ENCODE measurements at places on chromosomes 11 and 22.

DNA sequence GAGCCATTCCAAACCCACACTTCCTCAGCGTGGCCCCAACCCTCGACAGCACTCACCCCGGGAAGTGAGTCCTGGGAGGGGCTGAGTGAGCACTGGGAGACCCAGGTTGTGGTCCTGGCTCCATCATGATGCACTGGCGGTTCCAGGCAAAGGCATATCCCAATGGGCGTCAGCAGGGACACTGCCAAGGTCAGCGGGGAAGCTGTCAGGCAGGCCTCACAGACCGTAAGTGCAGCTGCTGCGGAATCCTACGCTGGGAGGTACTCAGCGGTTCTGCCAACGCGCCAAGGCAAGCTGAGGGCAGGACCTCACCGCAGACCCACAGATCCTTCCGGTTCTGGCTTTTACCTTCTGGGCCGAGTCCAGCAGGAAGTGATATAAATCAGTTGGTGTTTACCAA lies 1.4 kb upstream of the GAL3ST1 start:
- no peak for DNase-seq

- no peak for DNase-seq
These were observed 670.0 kb upstream of the CCDC90B start for GRCh38 chr11:83956119-83956697.

DNA sequence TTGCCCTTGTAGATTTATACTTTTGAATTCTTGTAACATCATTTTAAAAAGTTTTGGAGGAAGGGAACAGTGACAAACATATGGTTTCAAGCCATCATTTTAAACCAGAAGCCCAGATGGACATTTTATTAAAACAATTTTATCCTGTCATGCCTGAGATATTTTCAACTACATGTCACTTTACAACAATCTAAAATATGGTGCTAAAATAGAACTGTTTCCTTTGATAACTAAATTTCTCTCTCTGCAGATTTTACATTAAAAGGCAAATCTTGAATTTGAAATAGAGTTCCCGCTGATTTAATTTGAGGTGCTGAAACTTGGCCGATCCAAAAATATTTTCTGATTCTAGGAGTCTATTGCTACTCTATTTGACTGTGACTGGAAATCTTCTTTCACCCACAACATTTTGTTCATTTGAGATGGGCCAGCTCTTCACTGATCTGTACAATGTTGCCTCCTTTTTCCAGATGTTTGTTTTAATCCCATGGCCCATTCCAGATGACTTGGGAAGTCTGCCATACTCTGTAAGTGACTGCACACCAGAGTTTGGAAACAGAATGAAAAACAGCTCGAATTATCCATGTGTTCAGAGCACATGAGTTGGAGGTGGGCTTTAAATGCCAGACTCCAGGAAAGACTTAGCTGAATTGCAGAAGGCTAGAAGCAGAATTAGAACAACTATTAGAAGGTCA lies 402.5 kb downstream of the TMEM135 start:
- no peak for DNase-seq

DNA sequence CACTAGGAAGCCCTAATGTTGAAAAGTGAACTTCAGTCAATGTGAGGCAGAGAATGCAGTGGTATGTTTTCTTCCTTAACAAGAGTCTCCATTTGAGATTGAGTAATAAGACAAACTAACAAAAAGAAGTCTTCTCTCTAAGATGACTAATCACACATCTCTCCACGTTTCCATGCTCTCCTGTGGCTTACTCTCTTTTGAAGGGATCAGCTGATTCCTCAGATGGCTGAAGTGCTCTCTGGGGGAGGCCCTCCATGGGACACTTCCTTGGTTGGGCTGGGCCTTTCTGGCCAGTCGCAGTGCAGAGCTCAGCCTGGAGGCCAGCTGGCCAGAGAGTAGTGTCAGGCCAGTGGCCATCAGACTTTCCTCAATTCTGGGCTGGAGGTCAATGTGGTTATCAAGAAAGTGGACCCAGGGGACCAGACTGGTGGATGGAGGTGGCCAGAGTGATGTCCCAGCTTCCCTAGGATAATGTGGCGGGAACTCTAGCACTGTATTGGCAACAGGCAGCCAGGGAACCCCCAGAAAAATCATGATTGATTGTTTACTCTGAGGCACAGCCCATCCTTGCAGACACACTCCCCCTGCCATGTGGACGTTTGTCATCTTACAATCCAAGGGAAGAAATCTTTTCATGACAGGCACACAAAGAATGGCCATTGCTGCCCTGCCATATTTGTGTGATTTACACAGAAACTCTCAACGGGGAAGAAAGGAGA lies 14.5 kb downstream of the CSRP3 start:
- DNase-seq = no peak

DNA sequence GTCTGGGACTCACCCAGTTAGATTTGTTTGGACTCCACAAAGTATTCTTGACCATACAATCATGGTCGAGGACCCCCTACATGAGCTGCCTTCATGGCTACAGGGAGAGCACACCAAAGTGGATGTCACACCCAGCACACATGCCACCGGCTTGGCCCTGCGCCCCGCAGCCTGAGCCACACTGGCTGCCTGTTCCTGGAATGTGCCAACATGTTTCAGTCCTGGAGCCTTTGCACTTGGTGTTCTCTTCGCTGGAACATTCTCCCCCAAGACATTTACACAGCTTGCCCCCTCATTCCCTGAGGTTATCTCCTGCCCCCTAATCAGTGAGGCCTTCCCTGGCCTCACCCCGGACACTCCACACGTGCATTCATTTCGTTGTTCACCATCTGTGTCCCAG lies 46.0 kb downstream of the PPARA start:
- no peak for DNase-seq

GRCh38 chr22:35126993-35127392 lies 61.0 kb downstream of the ISX start:
- DNase-seq = no peak

- DNase-seq = no peak
These were observed 96.1 kb downstream of the MAML2 start for GRCh38 chr11:96246718-96247552.

DNA sequence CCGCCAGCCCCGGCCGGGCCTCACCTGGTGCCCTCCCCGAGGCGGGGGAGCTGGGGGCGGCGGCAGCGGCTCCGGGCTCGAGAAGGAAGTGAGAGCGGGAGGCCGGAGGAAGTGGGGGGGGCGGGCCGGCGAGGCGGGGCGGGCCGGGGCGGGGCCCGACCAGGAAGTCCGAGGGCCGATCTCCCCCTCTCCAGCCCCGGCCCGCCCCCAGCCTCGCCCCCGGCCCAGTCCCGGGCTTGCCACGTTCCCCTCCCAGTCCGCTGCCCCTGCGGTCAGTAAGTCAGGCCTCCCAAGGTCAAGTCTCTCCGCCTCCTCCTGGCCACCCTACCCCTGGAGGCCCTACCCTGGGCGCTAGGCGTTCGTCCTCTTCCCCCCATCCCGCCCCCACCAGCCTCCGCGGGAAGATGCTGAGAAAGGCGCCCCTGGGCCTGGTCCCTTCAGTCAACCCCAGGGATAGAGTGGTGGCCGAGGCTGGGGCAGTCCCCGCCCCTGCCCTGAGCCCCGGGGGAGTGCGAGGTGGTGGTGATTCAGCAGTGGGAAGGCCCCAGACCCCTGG lies at the start of gene RHOG:
TSS of gene RHOG (minus strand) at position 90 of the 556 bp plus-strand sequence. CDS start 12,821 bp downstream, outside the sequence.
- no peak for DNase-seq

GRCh38 chr11:72528121-72528520 lies 93.8 kb upstream of the CLPB start:
- DNase-seq = no peak

- no peak for DNase-seq
These were observed 5.0 kb downstream of the SLC1A2 start for GRCh38 chr11:35414311-35414710.

DNA sequence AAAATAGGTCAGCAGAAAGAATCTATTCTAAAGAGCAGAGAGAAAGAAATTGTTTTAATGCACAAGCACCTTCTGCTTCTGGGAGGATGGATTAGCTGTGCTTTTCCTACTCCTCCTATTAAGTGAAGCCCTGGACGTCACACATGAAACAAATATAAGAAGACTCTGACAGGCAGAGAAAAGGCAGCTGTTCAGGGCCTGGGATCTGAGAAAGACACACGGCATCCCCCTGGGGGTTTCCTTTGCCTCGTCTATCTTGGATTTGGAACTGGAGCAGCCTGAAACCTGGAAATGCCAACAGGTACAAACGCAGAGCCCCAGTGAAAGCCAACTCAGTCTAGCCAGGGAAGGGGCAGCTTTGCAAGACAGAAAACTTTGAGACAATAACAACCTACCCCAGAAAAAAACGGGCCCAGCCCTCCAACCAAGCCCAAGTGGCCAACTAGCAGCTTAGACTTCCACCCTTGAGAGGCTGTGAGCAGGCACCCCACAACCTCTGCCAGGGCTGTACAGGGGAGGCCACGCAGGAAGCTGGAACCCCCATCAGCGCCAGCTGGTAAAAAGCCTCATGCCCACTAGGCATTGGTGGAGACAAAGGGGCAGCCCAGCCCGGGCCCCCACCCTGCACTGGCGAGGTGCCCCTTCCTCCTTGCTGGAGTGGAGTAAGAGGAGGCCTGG lies 7.3 kb downstream of the CERK start:
- DNase-seq = no peak

GRCh38 chr11:31822927-31823643 lies 12.0 kb upstream of the PAX6 start:
- no peak for DNase-seq

DNA sequence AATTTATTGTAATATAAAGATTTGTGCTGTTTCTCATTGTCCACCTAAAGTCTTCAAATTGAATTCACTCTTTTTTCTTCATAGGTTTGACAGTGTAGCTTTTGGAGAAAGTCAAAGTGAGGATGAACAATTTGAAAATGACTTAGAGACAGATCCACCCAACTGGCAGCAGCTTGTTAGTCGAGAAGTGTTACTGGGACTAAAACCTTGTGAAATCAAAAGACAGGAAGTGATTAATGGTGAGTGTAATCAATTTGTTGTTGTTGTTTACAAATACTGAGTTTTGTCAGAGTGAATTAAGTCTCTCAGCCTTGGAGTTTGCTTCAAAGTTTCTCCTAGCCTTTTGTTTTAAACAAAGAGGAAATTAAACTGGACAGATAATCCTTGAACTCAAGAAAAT lies 53.6 kb upstream of the GRIK4 start:
- DNase-seq = no peak

DNA sequence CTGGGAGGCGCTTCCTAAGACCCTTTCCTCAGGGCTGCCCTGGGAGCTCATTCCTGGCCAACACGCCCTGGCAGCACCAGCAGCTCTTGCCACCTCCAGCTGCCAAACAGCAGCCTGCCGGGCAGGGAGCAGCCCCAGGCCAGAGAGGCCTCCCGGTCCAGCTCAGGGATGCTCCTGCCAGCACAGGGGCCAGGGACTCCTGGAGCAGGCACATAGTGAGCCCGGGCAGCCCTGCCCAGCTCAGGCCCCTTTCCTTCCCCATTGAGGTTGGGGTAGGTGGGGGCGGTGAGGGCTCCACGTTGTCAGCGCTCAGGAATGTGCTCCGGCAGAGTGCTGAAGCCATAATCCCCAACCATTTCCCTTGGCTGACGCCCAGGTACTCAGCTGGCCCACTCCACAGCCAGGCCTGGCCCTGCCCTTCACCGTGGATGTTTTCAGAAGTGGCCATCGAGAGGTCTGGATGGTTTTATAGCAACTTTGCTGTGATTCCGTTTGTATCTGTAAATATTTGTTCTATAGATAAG lies 7.6 kb downstream of the SLC39A13 start:
- no peak for DNase-seq

GRCh38 chr11:114606003-114606801 lies 10.6 kb upstream of the NXPE4 start:
- DNase-seq = no peak

DNA sequence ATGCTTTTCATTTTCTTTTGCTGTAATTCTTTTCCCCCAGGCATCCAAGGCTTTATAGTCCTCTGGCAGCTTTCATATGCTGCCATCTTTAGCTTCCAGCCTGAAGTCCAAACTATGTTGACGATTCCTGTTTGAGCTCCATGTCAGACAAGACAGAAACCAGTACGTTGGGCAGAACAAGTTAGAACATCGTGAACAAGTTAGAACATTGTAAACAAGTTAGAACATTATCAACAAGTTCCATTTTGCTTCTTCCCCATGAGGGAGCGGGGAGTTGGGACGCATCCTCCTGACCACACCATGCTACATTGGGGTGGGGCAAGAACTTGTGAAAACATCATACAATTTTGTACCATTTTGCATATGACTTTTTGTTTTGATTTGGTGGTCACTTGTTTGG lies 23.9 kb downstream of the GLB1L2 start:
- no peak for DNase-seq

DNA sequence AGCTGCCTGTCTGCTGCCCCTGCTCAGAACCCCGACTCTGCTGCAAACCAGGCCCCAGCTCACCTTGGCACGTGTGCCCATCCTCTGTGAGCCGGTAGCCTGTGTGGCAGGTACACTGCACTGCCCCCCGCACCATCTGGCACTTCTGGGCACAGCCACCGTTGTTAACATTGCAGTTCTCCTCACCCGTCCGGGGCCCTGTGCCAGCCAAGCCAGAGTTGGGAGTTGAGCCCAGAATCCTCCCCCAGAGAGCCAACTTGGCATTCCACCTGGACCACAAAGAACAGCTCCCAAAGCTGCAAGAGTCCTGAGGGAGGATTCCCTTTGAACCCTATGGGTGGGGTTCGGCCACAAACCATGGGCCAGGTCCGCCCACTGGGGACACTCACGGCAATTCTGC lies 22.5 kb downstream of the LRP4 start:
- DNase-seq = peak; percentile 49

GRCh38 chr22:23774114-23774921 lies 1.7 kb downstream of the MMP11 start:
- DNase-seq = no peak

DNA sequence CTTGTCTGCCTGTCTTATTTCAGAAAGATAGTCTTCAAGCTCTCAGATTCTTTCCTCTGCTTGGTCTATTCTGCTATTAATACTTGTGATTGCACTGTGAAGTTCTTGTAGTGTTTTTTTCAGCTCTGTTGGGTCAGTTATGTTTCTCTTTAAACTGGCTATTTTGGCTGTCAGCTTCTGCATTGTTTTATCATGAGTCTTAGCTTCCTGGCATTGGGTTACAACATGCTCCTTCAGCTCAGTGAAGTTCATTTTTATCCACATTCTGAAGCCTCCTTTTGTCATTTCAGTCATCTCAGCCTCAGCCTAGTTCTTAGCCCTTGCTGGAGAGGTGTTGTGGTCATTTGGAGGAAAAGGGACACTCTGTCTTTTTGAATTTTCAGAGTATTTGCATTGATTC lies 15.5 kb upstream of the DEPDC7 start:
- DNase-seq = no peak

GRCh38 chr11:45141631-45142030 lies 4.8 kb upstream of the PRDM11 start:
- DNase-seq = no peak

GRCh38 chr11:6667733-6668374 lies 12.2 kb upstream of the DCHS1 start:
- DNase-seq = no peak
